NCI-H524 treated with DMSO at 0.1 percent for 48 hours (cell line): ENCODE measurements at places on chromosomes 7 and 10.

DNA sequence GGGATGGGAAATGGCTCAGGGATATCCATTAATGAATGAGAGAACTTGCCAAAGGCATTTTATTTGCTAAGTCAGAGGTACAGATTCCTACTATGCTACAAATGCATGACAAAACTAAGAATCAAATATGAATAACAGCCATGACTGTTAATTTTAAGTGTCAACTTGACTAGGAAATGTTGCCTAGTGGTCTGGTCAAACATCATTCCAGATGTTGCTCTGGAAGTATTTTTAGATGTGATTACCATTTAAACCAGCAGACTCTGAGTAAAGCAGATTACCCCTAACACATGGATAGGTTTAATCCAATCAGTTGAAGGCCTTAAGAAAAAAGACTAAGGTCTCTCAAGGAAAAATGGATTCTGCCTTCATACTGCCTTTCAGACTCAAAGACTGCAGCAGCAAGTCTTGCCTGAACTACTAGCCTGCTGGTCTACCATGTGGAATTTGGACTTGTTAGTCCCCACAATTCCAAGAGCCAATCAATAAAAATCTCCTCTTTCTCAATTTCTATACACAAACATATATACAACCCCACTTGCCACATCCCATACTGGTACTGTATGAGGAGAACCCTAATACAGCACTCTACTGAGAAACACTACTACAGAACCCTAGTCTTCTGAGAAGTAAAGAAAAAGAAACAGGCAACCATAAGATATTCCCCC lies 119.1 kb downstream of the NRBF2 start:
- DNase-seq, result no peak

DNA sequence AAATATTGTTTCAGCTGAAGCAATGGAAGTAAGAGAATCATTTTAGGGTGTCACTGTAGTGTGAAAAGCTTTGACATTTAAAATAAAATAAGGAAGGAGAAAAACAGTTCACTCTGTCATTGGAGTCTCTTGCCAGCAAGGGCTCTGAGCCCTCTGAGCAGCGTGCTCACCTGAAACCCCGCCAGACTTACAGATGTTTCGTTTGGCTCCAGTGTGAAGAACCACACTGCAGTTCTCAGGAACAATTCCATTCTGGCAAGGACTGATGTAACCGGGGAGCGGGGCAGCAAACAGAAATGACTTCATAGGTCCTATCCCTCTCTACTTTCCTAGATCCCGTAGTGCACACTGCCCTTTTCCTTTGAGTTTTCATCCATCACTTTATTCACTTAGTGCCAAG lies 164.3 kb downstream of the CELF2 start:
- no peak for DNase-seq

DNA sequence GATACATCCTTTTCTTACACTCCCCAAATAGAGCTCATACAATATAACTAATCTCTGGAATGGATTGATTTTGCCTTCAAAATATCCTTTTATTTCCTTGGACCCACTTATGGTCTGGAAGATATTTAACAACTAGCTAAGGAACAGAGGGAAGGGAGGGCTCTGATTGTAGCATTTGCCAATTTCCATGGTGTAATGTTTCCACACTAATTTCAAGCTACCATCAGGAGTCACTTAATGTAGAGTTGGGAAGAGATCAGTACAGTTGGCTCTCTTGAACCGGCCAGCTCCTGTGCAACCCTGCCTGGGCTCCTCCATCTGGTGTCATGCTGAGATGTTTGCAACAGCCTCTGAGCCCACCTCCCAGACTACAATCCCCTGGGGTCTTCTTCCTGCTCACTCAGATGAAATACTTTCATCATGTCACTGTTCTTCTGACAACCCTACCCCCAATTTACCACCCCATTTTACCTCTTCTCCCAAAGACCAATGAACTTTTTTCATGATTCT lies 8.0 kb upstream of the IL6 start:
- DNase-seq, result no peak

DNA sequence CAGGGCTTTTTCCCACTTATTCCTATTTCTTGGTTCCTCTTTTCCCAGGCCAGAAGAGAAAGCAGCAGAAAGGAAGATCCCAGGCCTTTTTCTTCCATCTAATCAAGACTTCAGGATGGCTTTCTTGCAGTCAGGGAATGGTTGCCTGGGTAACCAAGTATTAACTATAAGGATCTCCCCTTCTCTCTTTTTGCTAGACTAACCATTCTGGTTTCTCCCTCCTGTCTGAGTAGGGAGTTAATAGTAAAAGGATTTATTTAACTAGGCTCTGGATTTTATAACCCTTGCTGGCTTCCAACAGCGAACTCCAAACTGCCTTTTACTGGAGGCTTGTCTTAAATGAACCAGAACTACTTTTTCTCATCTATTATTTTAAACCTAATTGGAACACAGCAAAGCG lies 90.4 kb downstream of the GRM8 start:
- DNase-seq, result no peak

DNA sequence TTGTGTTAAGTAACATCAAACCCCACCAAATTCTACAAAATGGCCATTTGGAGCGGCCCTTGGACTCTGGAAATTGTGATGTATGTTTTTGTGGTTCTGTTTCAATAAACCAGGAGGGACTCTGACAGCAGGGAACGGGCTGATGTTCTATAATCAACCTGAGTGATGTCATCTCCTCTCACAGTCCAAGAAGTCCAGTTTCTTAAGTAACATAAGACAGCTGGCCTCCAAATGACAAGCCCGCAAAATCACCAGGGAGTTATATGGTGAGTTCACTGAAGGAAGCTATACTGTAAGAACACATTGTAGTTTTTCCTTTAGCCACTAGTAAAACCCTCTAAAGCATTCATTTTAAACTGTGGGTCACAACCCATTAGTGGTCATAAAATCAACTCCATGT lies 34.0 kb downstream of the GOT1 start:
- no peak for DNase-seq
